ENCODE measurements at places on chromosomes 11 and 22.

DNA sequence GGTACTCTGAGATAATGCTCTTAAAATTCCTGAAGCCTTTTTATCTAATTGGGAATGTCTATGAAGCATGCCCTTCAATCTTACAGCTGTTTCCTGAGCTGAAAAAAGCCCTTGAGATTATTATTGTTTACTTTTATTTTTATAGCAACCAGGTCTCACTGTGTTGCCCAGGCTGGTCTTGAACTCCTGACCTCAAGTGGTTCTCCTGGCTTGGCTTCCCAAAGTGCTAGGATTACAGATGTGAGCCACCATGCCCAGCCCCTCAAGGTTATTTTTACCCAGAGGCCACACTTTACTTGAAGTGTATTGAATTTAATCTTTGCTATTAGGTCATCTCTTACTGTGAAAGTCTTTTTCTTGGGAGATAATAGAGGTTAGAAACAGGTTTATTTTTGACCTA lies 7.0 kb upstream of the SWAP70 start:
- no peak for DNase-seq

- DNase-seq: no peak
Observed at GRCh38 chr11:97548280-97548679, 1158.5 kb downstream of the JRKL start.

DNA sequence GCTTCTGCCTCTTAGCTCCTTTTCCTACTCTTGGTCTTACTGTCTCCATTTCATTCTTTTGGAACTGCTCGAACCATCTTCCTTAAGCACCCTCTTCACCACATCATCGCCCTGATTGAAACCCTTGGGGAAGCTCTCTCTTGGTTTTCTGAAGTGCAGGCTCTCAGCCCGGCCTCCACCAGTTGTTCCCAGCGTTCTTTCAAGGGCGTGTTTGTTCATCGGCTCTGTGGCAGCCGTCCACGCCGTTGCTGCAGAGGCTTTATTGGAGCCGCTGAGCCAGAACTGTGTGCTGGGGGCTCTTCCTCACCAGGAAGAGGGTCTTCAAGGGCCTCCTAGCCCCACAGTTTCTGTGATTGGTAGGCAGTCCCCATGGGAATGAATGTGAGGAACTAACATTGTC lies 214.1 kb downstream of the TBC1D22A start:
- no peak for DNase-seq

- DNase-seq: no peak
Observed at GRCh38 chr11:37689951-37690350, 1091.9 kb upstream of the RAG2 start.

DNA sequence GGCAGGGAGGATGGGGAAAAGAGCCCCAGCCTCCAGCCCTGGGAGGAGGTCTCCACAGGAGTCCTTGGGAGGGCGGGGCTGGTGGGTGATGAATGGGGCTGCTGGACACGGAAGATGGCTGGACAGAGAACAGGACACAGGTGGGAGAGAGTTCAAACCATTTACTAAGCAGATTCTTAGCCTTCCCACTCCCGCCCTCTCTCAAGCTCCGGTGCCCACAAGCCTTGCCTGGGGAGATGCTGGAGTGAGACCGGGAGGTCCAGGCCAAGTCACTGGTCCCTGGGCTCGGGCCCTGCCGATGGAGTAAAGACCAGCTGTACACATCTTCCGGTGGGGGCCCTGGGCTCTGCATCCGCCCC lies 1.4 kb downstream of the CLDN5 start:
- DNase-seq: no peak

- no peak for DNase-seq
Observed at GRCh38 chr11:47028195-47029093, 91.9 kb downstream of the CSTPP1 start.

- DNase-seq: no peak
Observed at GRCh38 chr11:130583801-130584211, 135.4 kb downstream of the ADAMTS15 start.

GRCh38 chr11:76436020-76436419 lies 8.8 kb upstream of the EMSY start:
- no peak for DNase-seq

- DNase-seq: no peak
Observed at GRCh38 chr22:24730864-24731263, 43.7 kb downstream of the PIWIL3 start.

GRCh38 chr22:48960980-48961660 lies 866.6 kb downstream of the BRD1 start:
- no peak for DNase-seq

DNA sequence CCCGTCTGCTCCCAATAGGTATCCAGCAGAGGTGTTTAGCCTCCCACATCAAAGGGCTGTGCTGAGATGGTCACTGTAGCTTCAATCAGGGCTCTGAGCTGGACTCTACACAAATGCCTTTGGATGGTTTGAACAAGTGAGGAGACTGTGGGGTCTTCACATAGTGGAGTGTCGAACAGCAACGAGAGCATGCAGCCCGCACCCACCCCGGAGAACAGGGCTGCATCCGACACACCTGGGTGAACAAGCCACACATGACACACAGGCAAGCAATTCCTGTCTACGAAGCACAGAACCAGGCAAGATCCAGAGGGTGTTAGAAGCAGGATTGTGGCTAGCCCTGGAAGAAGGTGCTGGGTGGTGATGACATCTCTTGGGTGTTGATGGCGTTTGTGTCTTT lies 58.0 kb upstream of the FGF3 start:
- DNase-seq: no peak

GRCh38 chr11:44787981-44788380 lies 61.2 kb downstream of the TSPAN18 start:
- no peak for DNase-seq

DNA sequence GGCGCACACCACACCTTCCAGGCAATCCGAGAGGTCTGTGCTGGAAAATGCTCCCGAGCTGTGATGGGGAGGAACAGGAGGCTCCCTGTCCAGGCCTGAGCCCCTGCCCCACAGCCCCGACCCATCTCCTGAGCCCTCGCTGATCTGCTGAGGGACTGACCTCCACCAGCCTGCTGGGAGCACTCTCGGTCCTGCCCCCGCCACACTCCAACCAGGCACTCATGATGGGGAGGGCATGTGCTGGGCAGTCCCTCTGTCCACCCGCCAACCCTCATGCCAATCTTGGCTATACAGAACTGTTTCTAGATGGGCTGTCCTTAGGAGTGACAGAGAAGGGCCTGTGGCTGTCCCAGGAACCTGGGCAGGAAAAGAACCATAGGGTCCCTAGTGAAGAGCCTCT lies 70.8 kb downstream of the TRMU start:
- DNase-seq: no peak

- DNase-seq: no peak
Observed at GRCh38 chr11:32262367-32262766, 171.5 kb downstream of the RCN1 start.

- no peak for DNase-seq
Observed at GRCh38 chr11:13052130-13052571, 43.0 kb downstream of the RASSF10 start.

DNA sequence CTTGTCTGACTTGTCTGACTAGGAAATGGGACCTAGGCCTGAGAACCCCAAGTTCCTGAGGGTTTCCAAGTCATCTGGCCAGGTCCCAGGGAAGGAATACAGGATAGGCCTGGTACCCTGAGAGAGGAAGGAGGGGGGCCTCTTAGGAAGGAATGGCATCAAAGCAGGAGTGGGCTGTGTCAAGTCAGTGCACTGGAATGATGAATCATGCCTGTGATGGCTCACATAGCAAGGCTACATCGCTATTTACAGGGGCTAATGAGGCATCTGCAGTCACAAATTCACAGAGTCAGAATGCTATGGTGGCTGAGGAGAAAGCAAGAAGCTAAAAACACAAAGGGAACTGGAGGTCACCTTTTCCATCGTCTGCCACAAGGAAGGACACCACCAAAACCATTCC lies 247.3 kb downstream of the NXPE2 start:
- no peak for DNase-seq

DNA sequence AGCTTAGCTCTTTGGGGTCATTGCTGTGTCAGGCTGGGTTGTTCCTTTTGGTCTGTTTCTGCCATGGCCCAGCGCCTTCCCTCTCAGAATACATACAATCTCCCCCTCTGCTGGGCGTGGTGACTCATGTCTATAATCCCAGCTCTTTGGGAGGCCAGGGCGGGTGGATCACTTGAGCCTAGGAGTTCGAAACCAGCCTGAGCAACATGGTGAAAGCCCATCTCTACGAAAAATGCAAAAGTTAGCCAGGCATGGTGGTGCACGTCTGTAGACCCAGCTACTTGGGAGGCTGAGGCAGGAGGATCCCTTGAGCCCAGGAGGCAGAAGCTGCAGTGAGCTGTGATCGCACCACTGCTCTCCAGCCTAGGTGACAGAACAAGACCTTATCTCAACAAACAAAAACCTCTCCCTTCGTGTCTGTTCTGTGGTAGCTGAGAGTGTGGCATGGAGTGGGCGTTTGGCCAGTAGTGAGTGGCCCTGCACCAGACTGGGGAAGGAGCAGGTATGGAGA lies 46.7 kb upstream of the RAB1B start:
- DNase-seq: peak; percentile 32

DNA sequence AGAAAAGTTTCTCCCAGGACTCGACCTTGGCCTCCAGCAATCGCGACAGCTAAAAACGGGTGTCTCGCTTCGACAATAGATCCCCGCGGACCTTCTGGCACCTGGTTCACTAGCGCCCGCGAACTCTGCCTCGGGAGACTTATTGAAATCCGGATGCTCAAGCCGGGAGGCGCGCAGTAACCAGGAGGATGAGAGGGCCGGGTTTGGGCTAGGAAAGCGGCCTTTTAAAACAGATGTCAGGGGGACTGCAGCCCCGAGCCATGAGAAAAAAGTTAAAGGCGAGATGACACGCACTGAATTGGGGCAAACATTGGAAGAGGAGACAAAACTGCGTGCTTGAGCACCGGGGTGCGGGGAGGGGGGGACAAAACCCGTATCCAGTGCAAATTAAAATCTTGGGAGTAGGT lies 637 bp upstream of the ZBTB16 start:
- no peak for DNase-seq

GRCh38 chr11:39641751-39642150 lies 1817.7 kb downstream of the LRRC4C start:
- DNase-seq: no peak

Data from Caco-2 (cell line).